ENCODE measurements at places on chromosomes 16 and 17.

- peak; percentile 96 for DNase-seq
These were observed 8.8 kb downstream of the FAM171A2 start for GRCh38 chr17:44354582-44355561.

DNA sequence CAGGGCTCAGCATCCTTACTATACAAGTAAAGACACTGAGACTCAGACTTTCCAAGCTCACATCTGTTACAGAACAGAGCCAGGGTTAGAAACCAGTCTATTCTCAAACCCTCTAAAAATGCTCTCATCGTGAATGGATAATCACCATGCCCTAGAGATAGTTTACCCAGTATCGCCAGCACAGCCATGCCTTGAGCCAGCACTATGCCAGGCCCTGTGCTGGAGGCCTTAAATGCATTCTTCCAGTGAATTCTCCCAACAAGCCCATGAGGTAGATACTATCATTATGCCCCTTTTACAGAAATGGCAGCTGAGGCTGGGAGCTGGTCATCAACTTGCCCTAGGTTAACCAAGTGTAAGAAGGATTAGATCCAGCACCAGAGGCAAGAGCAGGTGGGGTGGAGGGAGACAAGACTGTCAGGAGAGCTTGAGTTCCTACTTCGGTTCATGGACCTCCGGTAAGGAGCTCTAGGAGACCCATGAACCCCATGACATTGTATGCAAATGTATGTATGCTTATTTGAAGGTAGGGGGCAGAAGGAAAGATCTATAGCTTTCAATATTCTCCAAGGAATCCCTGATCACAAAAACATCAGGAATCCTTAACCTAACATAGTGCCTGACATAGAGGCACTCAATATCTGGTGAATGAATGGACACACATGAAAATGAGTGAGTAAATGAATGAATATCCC, 5.2 kb downstream of the KRT14 start:
- DNase-seq, result no peak

- no peak for DNase-seq
These were observed 95.7 kb downstream of the WNT3 start for GRCh38 chr17:46722662-46723285.

- DNase-seq, result no peak
These were observed 725 bp upstream of the MT2A start for GRCh38 chr16:56607675-56608042.

DNA sequence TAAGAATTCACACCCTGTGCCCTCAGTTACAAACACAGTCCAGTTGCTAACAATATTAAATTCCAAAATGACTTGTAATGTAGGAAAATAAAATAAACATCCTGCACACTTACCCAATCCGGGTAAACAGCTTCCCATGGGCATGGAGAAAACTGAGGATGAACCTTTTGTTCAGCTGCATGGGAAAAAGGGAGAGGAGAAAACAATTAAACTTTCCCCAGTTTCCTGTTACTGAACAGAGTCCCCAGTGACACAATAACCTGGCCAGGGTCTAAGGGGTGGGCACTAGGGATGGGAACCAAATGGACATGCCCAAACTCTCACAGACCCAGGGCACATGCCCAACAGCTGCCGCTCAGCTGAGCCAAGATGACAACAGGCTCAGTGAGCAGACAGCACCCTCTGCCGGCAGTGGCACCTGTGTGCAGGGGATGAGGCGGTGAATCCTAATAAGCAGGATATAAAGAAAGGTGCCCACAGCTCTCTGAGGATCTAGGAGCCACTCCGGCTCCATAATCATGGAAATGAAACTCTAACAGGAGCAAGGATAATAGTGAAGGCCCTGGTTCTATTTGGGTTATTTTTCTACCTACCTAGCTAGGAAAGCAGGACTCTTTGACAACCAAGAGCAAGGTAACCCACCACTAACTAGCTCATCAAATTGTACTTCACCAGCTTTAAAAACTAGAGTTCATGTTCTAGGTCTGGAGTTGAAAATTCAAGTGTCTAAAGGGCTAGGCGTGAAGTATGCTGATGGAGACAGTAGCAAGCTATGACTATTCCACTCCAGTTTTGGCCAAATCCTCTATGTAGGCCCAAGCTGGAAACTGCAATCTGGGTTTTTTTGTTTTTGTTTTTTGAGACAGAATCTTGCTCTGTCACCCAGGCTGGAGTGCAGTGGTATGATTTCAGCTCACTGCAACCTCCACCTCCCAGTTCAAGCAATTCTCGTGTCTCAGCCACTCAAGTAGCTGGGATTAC, 58.8 kb downstream of the SMG6 start:
- DNase-seq, result peak; percentile 50

GRCh38 chr16:67245674-67246080, 1.6 kb downstream of the FHOD1 start:
- no peak for DNase-seq

DNA sequence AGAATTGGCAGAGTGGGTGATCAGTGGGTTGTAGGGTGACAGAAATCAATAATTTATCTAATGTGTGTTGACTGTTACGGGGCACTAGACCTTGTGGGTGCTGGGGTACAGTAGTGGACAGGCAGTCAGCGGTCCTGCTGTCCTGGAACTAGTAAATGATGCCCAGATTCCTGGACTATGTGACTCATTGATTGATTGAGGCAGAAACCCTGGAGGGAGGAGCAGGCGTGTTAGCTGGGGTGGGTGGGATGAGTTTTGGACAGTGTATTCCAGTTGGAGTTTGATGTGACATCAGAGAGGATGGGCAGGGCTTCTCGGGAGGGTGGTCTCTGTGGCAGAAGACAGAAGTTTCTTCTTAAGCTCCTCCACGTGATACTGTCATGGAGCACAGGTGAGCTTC, 24.4 kb downstream of the PRMT7 start:
- DNase-seq, result no peak

- no peak for DNase-seq
These were observed 5.2 kb upstream of the HP start for GRCh38 chr16:72049110-72049509.

DNA sequence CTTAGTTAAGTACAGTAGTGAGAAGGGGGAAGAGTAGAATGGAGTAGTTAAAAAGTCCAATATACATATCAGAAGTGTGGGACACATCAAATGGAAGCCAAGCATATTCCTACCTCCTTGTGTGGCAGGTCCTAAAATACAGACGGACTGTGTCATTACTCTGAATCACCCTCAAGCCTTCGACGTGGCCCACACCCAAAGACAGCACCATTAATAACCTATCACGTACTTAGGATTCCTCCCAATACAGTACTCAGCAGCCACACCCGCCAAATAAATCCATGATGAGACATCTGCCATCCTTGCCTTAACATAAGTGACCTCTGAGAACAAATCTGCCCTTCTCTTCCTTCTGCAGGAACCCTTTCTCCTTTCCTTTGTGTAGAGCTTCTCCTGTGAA, 38.9 kb downstream of the UBE2G1 start:
- no peak for DNase-seq

GRCh38 chr17:42198897-42199296, 4.6 kb upstream of the GHDC start:
- no peak for DNase-seq

GRCh38 chr16:10877472-10877946, 507 bp downstream of the CIITA start:
- no peak for DNase-seq

- DNase-seq, result peak; percentile 87
These were observed 13.9 kb upstream of the FZD2 start for GRCh38 chr17:44543213-44543904.

GRCh38 chr16:10833271-10833670, 14.7 kb upstream of the TVP23A start:
- no peak for DNase-seq

GRCh38 chr16:30054959-30055553, 10.5 kb upstream of the ALDOA start:
- DNase-seq, result no peak

GRCh38 chr17:28871056-28871579, 16.3 kb downstream of the ERAL1 start:
- no peak for DNase-seq

DNA sequence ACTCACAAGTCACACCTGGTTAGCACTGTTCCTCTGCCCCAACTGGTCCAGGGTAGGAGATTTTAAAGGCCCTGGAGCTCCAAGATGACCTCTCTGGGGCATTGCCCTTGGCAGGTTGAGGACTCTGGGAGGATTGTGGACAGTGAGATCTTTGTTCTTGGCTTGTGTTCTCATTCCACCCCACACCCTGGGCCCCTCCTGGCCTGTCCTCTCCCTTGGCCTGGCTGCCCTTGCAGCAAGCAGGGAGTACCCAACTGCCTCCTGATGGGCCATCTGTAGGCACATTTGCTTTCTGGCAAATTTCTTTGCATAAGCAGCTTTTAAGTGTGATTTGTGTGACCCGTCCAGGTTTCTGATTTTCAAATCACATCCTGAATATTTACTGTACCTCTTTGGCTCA, 239.6 kb downstream of the UTP18 start:
- no peak for DNase-seq

DNA sequence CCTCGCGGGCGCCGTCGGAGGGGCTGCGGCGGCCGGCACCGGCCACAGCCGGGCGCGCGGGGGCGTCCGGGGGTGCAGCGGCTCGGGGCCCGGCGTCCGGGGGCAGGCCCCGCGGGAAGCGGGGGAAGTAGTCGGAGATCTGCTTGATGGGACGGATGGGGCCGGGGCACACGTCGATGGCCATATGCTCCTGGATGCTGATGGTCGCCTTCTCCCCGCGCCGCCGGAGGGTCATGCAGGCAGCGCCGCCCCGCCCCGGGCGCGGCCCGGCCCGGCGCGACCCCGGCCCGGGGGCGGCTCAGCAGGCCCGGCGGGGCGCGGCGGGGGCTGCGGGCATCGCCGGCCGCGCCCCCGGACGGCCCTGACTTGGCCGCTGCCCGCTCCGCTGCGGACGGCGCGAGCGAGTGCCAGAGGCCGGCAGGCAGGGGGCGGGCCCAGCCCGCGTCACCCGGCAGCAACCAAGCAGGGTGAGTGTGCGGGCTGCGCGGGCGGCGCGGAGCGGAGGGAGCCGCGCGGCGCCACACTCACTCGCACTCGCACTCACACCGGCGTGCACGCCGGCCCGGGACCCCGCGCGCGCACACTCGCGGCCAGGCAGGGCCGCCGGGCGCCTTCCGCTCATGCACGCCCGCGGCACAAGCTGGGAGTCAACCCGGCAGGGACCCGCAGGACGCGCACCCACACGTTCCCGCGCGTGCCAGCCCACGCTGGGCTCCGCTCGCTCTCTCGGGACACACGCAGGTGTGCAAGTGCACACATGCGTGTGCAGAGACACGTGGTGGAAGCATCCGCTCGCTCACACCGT, at the start of gene DOC2B:
TSS of gene DOC2B (minus strand) at position 406 of the 805 bp plus-strand sequence. CDS start at position 235, 171 bp downstream.
- DNase-seq, result no peak

DNA sequence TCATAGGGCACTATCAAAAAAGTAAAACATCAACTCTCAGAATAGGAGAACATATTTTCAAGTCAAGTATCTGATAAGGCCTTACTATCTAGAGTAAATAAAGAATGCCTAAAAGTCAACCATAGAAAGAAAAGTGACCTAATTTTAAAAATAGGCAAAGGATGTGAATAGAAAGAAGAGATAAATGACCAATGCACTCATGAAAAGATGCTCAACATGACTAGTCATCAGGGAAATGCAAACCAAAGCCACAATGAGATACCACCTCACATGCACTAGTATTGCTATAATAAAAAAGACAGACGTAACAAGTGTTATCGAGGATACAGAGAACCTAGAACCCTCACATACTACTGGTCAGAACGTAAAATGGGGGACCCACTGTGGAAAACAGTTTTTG, 90.8 kb downstream of the DYNLRB2 start:
- DNase-seq, result no peak

- DNase-seq, result no peak
These were observed 6.1 kb downstream of the NOD2 start for GRCh38 chr16:50699326-50700159.

- DNase-seq, result no peak
These were observed 21.0 kb upstream of the PITPNA start for GRCh38 chr17:1583556-1583955.

GRCh38 chr17:29238133-29238850, 8.4 kb upstream of the CRYBA1 start:
- DNase-seq, result no peak

DNA sequence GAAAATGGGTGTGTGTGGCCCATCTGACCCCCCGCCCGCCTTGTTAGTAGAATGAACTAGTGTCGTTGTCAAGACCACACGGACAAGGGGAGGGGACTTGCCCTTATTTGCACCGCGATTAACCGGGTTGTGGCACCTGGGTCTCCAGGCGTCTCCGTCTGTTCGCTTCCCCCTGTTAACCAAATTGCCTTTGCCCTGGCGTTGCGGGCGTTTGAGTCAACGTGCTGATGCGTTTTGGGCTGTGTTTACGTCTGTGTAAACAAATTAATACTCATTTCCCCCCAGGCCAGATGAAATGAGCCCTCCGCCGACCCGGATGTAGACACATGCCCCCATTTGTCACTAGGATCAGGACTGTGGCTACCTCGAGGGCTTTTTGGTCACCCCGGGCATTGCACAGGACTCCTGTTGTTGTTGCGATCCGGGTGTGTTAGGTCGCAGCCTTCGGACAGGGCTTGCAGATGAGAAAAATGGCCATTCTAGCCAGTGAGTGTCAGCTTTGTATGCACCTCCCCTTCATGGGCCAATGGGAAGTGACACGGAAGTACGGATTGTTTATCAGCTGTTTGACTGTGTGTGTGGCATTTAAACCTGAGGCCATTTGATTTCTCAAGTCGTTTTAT, 906 bp downstream of the RBL2 start:
- DNase-seq, result peak; percentile 53

DNA sequence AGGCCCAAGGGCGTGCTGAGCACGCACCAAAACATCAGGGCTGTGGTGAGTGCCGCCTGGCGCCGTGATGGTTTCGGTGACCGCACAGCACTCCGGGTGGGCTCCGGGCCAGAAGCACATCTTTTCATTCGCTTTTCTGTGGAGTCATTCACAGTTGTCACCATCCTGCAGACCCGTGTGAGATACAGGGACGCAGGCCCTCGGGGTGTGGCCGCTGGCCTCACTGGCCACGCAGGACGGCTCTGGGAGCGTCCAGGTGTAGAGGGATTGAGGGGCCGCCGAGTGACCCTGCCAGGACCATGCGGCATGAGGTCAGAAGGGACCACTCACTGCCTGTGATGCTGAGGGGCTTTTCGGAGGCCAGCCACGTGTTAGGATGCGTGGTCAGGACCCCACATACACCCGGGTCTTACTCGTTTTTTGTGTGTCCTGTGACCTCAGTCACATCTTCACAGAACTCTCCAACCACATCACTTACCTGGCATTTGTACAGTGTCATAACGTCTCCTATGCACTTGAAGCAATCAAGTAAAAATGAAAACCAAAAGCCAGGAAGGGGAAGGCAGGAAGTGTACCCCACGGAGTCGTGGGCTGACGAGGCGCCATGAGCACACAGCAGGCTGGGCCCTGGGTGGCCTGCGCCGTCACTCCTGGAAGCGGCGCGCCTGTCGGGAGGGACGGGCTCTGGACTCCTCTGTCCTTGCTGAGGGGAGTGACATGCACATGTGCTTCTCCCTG, 7.8 kb downstream of the ACSF3 start:
- no peak for DNase-seq

DNA sequence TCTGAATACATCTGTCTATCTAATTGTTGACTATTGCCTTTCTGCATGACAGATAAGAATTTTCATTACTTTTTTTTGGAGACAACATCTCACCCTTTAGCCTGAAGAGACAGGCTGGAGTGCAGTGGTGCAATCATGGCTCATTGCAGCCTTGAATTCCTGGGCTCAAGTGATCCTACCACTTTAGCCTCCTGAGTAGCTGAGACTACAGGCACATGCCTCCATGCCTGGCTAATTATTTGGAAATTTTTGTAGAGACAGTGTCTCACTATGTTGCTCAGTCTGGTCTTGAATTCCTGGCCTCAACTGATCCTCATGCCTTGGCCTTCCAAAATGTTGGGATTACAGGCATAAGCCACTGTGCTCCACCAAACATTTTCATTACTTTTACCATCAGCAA, 99.8 kb upstream of the ELAC2 start:
- no peak for DNase-seq

Measured in H1 (cell line).